Activated CD4-positive, alpha-beta T cell treated with anti-CD3 and anti-CD28 coated beads, Interleukin-2, amount 10 ng/mL, durations not matched to agents 24 days and 14 days (primary cell): ENCODE measurements at places on chromosomes 6 and 20.
A peak's percentile ranks its signal among the peaks of the same experiment; 100 is the strongest.

DNA sequence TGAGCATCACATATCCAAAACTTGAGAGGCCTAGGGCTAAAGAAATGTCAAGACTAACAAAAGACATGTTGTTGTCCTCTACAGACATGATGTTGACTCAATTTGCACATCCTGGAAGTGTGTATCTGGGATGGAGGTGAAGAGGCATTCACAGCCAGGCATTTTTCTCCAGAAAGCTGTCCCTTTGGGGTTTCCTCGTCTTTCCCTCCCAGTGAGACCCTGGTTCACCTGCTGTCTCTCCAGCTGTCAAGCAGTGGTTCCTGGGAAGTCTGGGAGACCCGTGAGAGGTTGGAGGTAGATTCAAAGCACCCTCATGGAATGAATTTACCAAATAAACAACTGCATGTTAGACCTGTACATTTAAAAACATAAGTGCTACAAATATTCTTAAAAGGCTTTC is 32.1 kb downstream of the BACH2 start:
- no peak overlapping the region for H3K4me3 ChIP-seq
- peak overlapping the region; percentile 30 for H3K27ac ChIP-seq
- H3K36me3 ChIP-seq, result peaks cover 63% of the 10 kb centered on the region
- DNase-seq, result peak; percentile 56
- H3K27me3 ChIP-seq, result no peaks in the 10 kb centered on the region

GRCh38 chr6:34865107-34865506 is 22.7 kb downstream of the TAF11 start:
- DNase-seq, result no peak
- no peak overlapping the region for H3K4me3 ChIP-seq
- H3K27me3 ChIP-seq, result no peaks in the 10 kb centered on the region
- no peak overlapping the region for H3K27ac ChIP-seq
- H3K4me1 ChIP-seq, result no peaks in the 10 kb centered on the region

GRCh38 chr20:49199729-49200293 is 11.7 kb upstream of the STAU1 start:
- no peak for DNase-seq
- no peaks in the 10 kb centered on the region for H3K27me3 ChIP-seq
- no peaks in the 10 kb centered on the region for H3K36me3 ChIP-seq
- H3K27ac ChIP-seq, result no peak overlapping the region
- no peak overlapping the region for H3K4me3 ChIP-seq

- no peak for DNase-seq
- H3K36me3 ChIP-seq, result peaks cover 2% of the 10 kb centered on the region
- no peak overlapping the region for H3K27ac ChIP-seq
- peaks cover 6% of the 10 kb centered on the region for H3K4me1 ChIP-seq
- peaks cover 9% of the 10 kb centered on the region for H3K27me3 ChIP-seq
Observed at GRCh38 chr20:50325651-50326050, 135.0 kb downstream of the CEBPB start.

DNA sequence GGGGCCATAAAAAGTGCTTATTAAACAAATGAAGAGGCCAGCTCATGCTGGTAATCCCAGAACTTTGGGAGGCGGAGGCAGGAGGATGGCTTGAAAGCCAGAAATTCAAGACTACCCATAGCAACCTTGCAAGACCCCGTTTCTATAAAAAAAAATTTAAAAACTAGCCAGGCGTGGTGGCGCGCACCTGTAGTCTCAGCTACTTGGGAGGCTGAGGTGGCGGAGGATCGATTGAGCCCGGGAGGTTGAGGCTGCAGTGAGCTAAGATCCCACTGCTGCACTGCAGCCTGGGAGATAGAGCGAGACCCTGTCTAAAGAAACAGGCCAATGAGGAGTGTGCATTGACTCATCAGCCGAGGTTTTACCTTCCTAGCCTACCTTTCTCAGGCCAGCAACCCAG is 15.2 kb downstream of the NPEPL1 start:
- H3K4me3 ChIP-seq, result no peak overlapping the region
- no peak overlapping the region for H3K27ac ChIP-seq
- H3K36me3 ChIP-seq, result peaks cover 13% of the 10 kb centered on the region
- no peaks in the 10 kb centered on the region for H3K4me1 ChIP-seq

DNA sequence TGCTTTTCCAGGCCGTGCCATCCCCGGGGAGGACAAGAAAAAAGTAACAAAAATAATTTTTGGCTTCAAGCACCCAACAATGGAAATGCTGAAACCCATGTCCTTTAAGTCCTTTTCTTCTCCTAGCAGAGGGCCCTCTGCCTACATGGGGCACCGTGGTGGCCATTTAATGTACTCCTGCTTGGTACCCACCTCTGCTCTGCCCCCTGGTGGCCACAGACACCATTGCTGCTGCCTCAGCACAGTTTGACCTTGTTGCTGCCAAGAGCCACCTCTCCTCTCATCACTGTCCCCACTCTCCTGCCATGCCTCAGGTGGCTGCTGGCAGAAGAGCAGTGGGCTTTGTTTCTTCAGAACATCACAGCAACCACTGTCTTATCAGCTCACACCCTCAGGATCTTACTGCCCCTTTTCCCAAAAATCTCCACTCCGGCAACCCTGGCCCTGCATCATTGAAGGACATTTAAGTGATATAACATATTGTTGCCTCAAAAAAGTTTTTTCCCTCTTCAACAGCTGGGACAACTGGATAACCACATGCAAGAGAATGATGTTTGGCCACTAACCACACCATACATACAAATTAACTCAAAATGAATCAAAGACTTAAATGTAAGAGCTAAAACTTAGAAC is 12.9 kb upstream of the ARMC2 start:
- no peak overlapping the region for H3K4me3 ChIP-seq
- peaks cover 18% of the 10 kb centered on the region for H3K27me3 ChIP-seq
- H3K27ac ChIP-seq, result peak overlapping the region; percentile 14
- no peaks in the 10 kb centered on the region for H3K36me3 ChIP-seq

DNA sequence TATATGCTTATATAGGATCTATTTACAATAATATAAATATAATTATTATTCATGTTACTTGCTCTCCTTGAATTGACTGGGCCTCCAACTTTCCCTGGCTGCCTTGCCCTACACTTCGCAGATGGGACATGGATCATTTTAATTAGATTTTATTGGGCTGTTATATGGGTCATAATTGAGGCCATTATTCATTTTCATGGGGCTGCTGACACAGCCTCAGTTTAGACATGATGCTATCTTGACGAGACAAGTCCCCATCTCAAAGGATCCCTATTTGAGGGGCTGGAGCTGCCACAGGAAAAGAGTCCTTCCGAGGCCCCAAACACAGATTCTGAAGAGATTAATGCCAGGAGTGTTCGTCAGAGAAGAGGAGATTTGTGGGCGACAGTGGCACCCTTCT is 170.4 kb downstream of the DHX35 start:
- no peak overlapping the region for H3K4me3 ChIP-seq
- no peak for DNase-seq
- no peak overlapping the region for H3K27ac ChIP-seq
